HFFc6 (cell line): ENCODE measurements at places on chromosomes 11 and 22. TPM values are rescaled to one million over a fixed set of nuclear protein-coding genes. Genes with fewer than 3 reads are reported as not detected.

RAB38 gene
- total RNA-seq: 0.36 to 2.2 TPM (median 1.1 TPM) in 3 replicates

GRCh38 chr11:65744026-65744698 lies 23.6 kb upstream of the RNASEH2C start:
- H3K4me3 ChIP-seq: no peak overlapping the region
- no peak overlapping the region for H3K27ac ChIP-seq
- H3K36me3 ChIP-seq: no peaks in the 10 kb centered on the region
- no peak for DNase-seq
- peaks cover 25% of the 10 kb centered on the region for H3K27me3 ChIP-seq
- H3K4me1 ChIP-seq: no peaks in the 10 kb centered on the region

DNA sequence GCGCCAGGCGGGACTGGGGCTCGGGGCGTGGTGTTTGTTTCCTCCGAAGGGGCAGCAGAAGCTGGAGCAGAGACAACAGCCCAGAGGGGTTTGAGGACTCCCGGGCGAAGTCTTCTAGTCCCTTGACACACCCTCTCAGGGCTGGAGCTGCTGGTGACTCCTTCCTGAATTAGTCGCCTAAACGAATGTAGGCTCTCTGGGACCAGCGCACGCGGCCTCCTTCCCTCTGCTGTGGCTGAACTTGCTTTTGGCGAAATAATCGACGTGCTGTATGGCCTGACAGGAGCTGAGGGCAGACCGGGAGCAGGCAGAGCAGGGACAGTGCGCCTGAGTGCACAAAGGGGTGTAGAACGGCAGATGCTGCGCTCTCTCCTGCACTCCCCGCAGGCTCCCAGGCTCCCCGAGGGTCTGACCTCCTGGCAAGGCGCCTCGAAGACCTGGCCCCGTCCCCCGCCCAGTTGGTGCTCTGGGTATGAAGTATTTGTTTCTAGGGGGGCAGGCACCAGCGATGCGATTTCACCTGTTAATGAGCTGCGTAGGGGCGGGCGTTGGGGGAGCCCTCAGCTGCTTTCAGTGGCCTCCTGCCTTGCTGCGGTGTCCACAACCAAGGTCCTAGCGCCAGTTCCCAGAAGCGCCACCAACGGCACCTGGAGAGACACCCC lies 5.3 kb downstream of the SLC17A6 start:
- 0 out of 2 replicates have a peak, but pooled peaks cover 5% of the 10 kb centered on the region for H3K36me3 ChIP-seq
- no peak overlapping the region for H3K4me3 ChIP-seq
- peaks cover 8% of the 10 kb centered on the region for H3K27me3 ChIP-seq
- H3K27ac ChIP-seq: no peak overlapping the region
- DNase-seq: no peak

- no peak for DNase-seq
- no peaks in the 10 kb centered on the region for H3K36me3 ChIP-seq
- H3K27me3 ChIP-seq: peaks cover 23% of the 10 kb centered on the region
- H3K4me3 ChIP-seq: no peak within 1 kb of the TSS
- H3K4me1 ChIP-seq: peaks cover 17% of the 10 kb centered on the region
- no peak within 1 kb of the TSS for H3K27ac ChIP-seq
Measured at GRCh38 chr11:71565263-71565662, at the start of gene KRTAP5-10. TSS of gene KRTAP5-10 (plus strand) at chr11:71565563. CDS start at chr11:71565588, 25 bp downstream.

PRR5 gene
- total RNA-seq: 5.2 to 11.5 TPM (median 10.2 TPM) in 3 replicates

CRYBB3 gene
- total RNA-seq: not detected in 2 replicates

- no peaks in the 10 kb centered on the region for H3K4me1 ChIP-seq
- no peak for DNase-seq
- H3K27me3 ChIP-seq: peaks cover 3% of the 10 kb centered on the region; the same call in 1 of the 2 replicates
- no peak overlapping the region for H3K27ac ChIP-seq
- H3K4me3 ChIP-seq: no peak overlapping the region
Measured at GRCh38 chr22:49381595-49382450, 445.9 kb downstream of the BRD1 start.

DNA sequence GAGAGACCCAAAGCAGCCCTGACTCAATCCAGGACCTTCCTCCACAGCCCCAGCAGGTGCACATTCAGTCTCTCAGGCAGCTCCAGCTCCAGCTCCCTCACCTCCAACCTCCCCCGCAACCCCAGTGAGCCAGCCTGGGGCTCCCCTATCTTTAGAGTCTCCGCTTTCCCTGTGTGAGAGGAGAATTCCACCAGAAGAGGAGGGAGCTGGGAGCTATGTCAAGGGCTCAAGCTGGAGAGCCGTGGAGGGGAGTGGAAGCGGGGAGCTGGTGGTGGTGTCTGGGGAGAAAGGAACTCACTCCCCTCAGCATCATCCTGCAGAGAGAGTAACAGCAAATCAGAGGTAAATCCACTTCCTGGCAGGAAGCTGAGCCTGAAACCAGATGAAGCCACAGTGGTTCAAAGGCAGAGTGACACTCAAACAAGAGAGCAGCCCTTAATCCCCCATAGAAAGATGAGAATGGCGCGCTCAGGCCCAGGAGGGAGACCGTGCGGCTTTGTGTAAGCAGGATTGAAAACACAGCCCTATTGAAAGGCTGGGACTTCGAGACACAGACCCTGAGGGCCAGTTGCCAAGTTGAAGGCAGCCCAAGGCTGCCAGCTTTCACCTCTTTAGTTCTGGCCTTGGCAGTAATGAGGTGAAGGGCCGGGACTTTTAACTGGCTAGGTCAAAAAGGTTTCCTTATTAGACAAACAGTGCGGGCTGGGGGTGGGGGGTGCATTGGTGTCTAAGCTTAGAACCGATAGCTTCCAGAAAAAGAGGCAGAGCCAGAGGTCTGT lies 21.4 kb upstream of the CDON start:
- peaks cover 13% of the 10 kb centered on the region for H3K27me3 ChIP-seq
- H3K4me3 ChIP-seq: no peak overlapping the region
- no peak overlapping the region for H3K27ac ChIP-seq
- H3K36me3 ChIP-seq: no peaks in the 10 kb centered on the region
- no peak for DNase-seq
- no peaks in the 10 kb centered on the region for H3K4me1 ChIP-seq

DNA sequence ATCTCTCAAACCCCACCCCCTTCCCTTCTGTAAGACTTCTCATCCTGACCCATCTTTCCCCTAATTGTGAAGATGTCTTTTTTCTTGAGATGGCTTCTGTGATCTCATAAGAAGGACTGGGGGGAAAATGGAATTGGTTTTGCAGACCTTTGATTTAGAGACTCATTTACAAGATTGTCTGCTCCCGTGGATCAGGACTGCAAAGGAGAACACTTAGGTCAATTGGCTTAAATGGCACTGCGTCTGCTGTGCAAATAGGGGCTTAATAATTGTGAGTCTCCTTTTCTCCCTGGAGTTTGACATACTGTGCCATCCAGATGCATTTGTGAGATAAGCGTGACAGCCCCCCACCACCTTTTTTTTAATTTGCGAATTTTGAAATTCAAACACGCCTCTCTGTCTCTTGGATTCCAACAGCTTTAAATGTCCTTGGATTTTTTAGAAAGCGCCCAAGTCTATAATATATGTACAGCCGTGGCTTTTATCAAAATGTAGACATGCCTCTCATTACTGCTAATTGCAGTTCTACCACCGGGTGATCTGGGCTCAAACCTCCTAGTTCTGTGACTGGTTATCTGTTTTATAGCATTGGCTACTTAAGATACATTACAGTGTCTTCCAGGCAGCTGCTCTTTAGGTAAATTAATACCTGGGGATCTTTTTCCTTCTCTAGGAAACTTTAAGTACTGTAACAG lies 150.0 kb downstream of the DBX1 start:
- no peaks in the 10 kb centered on the region; the same call in 1 of the 2 replicates for H3K36me3 ChIP-seq
- no peak overlapping the region for H3K4me3 ChIP-seq
- H3K4me1 ChIP-seq: no peaks in the 10 kb centered on the region; the same call in 1 of the 2 replicates
- H3K27me3 ChIP-seq: no peaks in the 10 kb centered on the region; the same call in 1 of the 2 replicates

DNA sequence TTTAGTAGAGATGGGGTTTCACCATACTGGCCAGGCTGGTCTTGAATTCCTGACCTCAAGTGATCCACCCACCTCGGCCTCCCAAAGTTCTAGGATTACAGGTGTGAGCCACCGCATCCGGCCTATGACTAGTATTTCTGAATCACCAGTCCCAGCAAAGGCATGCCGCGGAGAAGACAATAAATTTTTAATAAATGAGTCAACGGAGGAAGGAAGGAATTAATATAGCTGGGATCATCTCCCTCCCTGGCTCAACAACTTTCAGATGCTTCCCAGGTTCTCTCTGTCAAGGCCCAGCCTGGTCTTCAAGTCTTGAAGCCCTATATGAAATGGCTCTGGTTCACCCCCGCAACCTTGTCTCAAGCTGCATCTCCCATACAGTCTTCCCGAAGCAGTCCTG lies 45.7 kb downstream of the CYTH4 start:
- peaks cover 8% of the 10 kb centered on the region for H3K36me3 ChIP-seq
- peaks cover 62% of the 10 kb centered on the region for H3K4me1 ChIP-seq
- H3K27ac ChIP-seq: peak overlapping the region; percentile 93
- peak overlapping the region; percentile 25; the same call in 1 of the 2 replicates for H3K4me3 ChIP-seq
- peak; percentile 93 for DNase-seq
- peaks cover 15% of the 10 kb centered on the region for H3K27me3 ChIP-seq

UPK3A gene
- not detected in 3 replicates for total RNA-seq

DNA sequence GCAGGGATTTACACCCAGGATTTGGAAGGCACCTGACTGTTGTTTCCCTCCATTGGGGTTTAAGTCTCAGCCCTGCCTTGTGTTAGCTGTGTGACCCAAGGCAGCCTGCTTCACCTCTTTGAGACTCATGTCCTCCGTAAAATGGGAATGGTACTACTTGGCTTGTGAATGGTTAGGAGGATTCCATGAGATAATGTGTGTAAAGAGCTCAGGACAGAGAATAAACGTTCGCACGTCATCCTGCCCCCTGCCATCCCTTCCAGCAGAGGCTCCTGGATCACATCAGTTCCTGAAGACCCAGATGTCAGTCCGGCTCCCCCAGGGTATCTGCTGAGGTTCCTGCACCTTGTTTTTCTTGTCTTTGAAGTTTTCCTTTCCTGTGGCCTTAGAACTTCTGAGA lies 16.8 kb upstream of the ACCSL start:
- no peak for DNase-seq
- H3K36me3 ChIP-seq: peaks cover 4% of the 10 kb centered on the region; the same call in 1 of the 2 replicates
- H3K4me3 ChIP-seq: no peak overlapping the region; the same call in 1 of the 2 replicates
- H3K4me1 ChIP-seq: peaks cover 45% of the 10 kb centered on the region
- no peak overlapping the region for H3K27ac ChIP-seq
- H3K27me3 ChIP-seq: peaks cover 8% of the 10 kb centered on the region

DNA sequence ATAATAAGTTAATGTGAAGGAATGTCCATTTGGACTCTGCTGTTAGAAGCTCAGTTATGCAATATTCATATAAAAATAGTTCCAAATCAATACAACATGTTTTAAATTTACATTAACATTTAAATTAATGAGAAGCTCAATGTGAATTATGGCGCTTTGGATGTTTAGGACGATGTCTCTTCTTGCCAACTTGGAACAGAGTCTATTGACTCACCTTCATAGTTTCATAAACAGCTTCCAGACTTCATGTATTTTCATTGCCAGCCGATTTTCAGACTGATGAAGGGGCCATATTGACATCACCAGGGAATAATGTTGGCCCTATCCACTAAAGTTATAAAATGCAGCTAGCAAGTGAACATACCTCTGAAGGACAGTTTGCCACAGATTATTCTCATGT lies 1136.2 kb downstream of the LRRC4C start:
- H3K36me3 ChIP-seq: no peaks in the 10 kb centered on the region
- H3K27ac ChIP-seq: no peak overlapping the region
- no peak overlapping the region for H3K4me3 ChIP-seq
- no peak for DNase-seq
- H3K27me3 ChIP-seq: no peaks in the 10 kb centered on the region

- H3K4me1 ChIP-seq: no peaks in the 10 kb centered on the region
- no peak for DNase-seq
- no peaks in the 10 kb centered on the region for H3K36me3 ChIP-seq
- H3K27me3 ChIP-seq: peaks cover 4% of the 10 kb centered on the region; the same call in 1 of the 2 replicates
- H3K27ac ChIP-seq: no peak overlapping the region
Measured at GRCh38 chr22:47116426-47117341, 354.2 kb downstream of the TBC1D22A start.

GNG3 gene
- not detected in 3 replicates for total RNA-seq

GRCh38 chr11:75469785-75470405 lies 36.9 kb upstream of the KLHL35 start:
- DNase-seq: no peak
- no peak overlapping the region for H3K27ac ChIP-seq
- H3K4me3 ChIP-seq: no peak overlapping the region
- no peaks in the 10 kb centered on the region for H3K36me3 ChIP-seq

- H3K4me3 ChIP-seq: peak overlapping the region; percentile 28; the same call in 1 of the 2 replicates
- H3K27ac ChIP-seq: peak overlapping the region; percentile 63; the same call in 1 of the 2 replicates
- H3K27me3 ChIP-seq: no peaks in the 10 kb centered on the region; the same call in 1 of the 2 replicates
- DNase-seq: peak; percentile 90
- no peaks in the 10 kb centered on the region for H3K36me3 ChIP-seq
Measured at GRCh38 chr11:106961518-106961917, 56.8 kb downstream of the GUCY1A2 start.

OR52B4 gene
- not detected in 3 replicates for total RNA-seq

GRCh38 chr11:113994077-113994954 lies 19.4 kb downstream of the HTR3A start:
- peaks cover 13% of the 10 kb centered on the region for H3K27me3 ChIP-seq
- H3K4me3 ChIP-seq: no peak overlapping the region
- no peak for DNase-seq
- H3K27ac ChIP-seq: no peak overlapping the region
- no peaks in the 10 kb centered on the region for H3K36me3 ChIP-seq

DNA sequence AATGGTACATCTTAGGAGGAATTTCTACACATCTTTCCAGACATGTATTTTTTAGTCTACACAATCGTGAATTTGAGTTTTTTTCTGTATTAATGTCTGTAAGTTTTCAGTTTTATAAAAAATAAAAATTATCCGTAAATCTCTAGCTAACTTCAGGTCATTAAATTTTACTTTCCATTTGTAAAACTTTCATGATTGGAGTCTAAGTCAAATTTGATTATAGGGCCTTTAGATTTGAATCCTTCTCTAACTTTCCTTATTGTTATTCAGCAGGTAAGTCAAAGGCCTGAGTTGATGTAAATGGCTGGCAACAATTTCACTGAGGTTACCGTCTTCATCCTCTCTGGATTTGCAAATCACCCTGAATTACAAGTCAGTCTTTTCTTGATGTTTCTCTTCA lies at the start of gene OR8I2:
OR8I2 (plus strand) TSS at position 301 of the 400 bp plus-strand sequence; CDS start at position 301, 0 bp downstream.
- H3K27ac ChIP-seq: no peak within 1 kb of the TSS
- no peaks in the 10 kb centered on the region for H3K36me3 ChIP-seq
- H3K4me3 ChIP-seq: no peak within 1 kb of the TSS
- no peaks in the 10 kb centered on the region for H3K4me1 ChIP-seq
- no peaks in the 10 kb centered on the region for H3K27me3 ChIP-seq

DNA sequence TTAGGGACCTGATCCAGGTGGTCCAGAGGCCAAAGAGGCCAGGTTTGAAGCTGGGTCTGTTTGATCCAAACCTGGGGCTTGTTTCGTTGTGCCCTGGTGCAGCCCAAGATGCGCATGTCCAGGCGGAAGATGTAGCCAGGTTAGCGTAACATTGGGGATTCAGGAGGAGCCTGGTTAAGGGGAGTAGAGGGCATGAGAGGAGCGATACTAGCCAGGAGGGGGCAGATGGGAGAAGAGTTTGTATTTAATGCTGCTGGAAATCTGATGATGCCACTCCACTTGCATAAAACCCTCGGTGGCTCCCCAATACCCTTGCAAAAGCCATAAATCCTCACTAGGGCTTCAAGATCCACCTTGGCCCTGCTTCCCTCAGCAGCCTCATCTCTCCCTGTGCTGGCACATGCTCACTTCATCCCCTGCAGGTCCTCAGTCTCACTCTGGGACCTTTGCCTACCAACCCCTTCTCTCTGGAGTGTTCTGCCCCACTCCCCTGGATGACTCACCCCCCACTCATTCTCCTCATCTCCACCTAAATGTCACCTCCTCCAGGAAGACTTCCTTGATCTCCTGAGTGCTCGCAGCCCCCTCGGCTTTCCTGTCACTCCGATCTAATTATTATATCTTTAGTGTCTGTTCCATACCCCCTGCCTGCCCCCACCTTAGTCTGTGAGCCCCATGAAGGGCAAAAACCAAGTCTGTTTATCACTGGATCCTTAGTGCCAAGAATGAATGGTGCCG lies 95.9 kb downstream of the MIAT start:
- DNase-seq: no peak
- H3K36me3 ChIP-seq: peaks cover 7% of the 10 kb centered on the region
- no peak overlapping the region for H3K4me3 ChIP-seq
- no peak overlapping the region for H3K27ac ChIP-seq
- H3K27me3 ChIP-seq: peaks cover 2% of the 10 kb centered on the region; the same call in 1 of the 2 replicates
